ENCODE measurements at places on chromosomes 12 and 14.

- DNase-seq = no peak
Observed at GRCh38 chr12:48970702-48971334, 717 bp downstream of the WNT10B start.

- DNase-seq = no peak
Observed at GRCh38 chr12:21543151-21543550, 17.1 kb downstream of the SPX start.

GRCh38 chr12:89469361-89469760, 55.2 kb downstream of the GALNT4 start:
- no peak for DNase-seq

DNA sequence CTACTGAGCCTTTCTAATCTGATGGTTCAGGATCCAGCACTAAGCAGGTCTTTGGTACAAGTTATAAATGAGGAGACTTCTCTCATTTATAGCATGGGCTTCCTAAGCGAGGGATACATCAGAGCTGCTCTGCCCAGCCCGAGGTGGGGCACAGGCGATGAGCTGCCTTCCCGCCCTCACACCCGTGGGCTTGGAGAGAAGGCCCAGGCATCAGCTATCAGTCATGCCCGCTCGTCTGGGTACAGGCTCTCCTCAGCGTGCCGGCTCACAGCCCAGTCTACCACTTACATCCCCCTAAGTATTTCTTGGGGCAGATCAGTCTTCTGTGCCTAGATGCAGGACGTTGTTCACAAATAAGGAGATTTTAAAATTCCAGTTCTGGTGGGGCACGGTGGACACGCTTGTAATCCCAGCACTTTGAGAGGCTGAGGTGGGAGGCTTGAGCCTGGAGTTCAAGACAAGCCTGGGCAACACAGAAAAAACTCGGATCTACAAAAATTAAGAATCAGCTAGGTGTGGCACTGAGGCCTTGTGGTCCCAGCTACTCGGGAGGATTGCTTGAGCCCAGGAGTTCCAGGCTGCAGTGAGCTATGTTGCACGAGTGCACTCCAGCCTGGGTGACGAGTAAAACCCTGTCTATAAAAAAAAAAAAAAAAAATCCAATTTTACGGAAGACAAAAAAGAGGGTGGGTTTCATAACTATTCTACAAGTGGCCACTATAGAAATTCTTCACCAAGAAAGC, 57.0 kb downstream of the CCDC88C start:
- no peak for DNase-seq

GRCh38 chr12:45243963-45244362, 28.1 kb downstream of the ANO6 start:
- no peak for DNase-seq

DNA sequence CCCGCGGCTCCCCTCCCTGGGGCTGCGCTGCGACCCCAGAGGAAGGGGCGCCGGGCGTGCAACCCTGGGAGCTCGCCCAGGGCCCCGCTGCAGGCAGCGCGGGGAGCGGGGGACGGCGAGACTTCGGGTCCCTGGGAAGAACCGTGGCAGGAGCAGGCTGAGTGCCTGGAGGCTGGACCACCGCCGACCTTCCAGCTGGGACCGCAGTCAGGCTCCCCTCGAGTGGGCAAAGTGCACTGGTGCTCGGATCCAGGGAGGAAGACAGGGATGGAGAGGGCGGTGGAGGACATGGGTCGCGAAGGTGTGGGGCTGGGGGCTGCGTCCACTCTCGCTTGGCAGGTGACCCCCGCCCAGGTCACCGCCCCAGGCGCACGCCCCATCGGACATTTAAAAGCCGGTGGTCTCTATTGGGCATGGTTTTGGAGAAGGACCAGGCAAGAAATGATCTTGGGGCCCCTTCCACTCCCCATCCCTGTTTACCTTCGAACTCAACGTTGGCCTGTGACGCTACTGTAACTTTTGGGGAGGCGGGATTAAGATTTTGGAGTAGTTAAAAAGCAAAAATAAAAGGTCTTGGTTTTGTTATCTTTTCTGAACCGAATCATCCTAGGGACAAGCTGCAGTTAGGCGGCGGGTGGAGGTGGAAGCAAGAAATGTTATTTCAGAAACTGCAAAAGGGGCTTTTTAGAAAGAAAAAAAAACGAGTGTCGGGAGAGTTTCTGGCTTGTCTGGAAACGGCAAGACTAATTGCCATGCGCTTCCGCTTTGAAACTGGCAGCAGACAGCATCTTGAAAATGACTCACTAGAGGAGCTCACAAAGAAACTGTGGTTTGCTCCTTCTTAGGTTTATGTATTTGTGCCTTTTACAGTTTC, 1.0 kb downstream of the ELK3 start:
- no peak for DNase-seq

GRCh38 chr12:1808036-1808797, 12.1 kb upstream of the LRTM2 start:
- no peak for DNase-seq

DNA sequence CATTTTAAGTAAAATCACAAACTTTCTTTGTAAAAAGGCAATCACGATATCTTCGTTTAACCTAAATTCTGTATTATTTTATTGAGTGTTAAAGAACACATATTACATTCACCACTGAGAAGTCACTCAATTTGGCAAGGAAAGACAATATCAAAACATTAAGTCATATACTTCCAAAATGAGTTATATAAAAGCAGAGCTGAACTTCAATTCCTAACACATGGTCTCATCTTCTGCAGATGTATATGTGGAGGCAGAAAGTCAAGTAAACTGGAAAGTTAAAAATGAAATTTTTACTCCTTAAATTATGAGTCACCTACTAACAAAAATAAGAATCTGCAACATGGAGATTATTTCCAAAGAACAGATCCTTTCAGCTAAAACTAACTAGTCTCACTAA, 28.7 kb downstream of the BMAL2 start:
- DNase-seq = no peak
